ENCODE measurements at places on chromosomes 12 and 14. TPM values are rescaled to one million over a fixed set of nuclear protein-coding genes. Genes with fewer than 3 reads are reported as not detected.

DNA sequence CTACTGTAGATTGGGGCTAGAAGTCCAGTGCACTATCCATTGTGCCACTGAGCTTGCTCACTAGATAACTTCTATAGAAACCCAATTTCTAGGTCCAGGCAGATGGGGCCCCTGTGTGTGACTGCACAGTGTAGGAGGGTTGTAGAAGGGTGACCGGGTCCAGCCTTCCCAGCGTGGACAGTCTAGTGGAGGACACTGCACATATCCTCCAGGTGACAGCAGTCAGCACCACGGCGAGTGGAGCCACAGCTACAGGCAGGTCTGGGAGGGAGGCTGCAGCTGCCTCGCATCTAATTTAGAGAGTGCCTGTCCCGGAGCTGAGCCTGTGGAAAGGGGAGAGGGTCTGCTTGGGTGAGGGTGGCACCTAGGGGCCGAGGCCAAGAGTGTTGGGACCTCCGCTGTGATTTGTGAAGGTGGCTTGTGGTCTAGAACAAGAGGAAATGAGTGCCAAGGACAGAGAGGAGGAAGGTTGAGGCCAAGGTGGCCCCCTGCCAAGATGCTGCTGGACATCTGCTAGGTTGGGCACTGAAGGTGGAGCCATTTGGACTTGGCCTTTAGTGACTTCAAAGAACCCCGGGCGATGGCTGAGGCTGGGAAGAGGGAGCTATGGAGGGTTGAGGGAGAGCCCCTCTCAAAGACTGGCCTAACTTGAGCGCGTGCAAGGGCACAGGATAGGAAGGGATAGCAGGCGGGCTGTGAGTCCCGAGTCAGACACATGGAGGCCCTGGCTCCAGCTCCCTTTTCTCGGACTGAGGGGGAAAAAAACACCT, 46.0 kb upstream of the TRAF3 start:
- no peak overlapping the region for H3K4me3 ChIP-seq
- H3K4me1 ChIP-seq, result no peaks in the 10 kb centered on the region
- no peaks in the 10 kb centered on the region for H3K27me3 ChIP-seq

GRCh38 chr12:126998031-126998430, 1268.9 kb upstream of the TMEM132C start:
- H3K27ac ChIP-seq, result no peak overlapping the region
- no peak overlapping the region for H3K4me3 ChIP-seq
- peaks cover 1% of the 10 kb centered on the region for H3K36me3 ChIP-seq
- H3K4me1 ChIP-seq, result peaks cover 1% of the 10 kb centered on the region
- peaks cover 11% of the 10 kb centered on the region for H3K27me3 ChIP-seq

DNA sequence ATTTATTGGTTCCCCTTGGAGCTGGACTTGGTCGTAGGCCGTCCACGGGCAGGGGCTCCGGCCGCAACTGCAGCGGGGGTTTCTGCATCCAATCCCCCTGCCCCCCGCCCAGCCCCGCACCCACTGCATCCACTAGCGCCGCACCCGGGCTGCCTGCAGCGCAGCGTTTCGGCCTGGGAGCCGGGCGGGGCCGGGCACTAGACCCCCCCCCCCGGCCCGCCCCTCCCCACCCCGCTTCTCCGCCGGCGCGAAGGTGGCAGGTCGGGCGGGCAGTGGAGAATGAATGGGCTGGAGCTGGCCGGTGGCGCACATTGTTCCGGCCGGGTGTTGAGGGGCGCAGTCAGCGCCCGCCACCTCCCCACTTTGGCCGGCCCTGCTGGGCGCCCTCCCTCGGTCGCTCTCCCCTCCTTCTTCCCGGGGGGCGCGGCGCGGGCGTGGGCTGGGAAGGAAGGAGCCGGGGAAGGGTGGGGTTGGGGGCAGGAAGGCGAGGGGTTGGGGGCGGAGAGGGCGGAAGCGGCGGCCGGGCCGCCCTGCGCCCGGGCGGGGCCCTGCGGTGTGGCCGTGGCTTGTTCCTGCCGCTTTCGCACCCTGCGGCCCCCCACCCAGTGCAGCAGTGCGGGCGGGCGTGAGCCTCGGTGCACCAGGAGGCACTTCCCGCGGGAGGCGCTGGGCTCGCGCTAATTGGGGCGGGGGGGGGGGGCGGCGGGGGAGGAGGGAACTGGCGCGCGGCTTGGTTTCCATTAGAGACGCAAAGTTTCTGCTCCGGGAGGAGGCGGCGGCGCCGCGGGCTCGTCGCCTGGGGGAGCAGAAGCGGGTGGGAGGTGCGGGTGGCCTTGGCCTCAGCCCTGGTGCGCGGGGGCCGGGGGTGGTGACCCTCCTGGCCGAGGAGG, 841 bp downstream of the CALM1 start:
- peak overlapping the region; percentile 96 for H3K4me3 ChIP-seq
- peak overlapping the region; percentile 87 for H3K27ac ChIP-seq
- no peaks in the 10 kb centered on the region for H3K27me3 ChIP-seq
- peak; percentile 67 for DNase-seq
- peaks cover 32% of the 10 kb centered on the region for H3K36me3 ChIP-seq

GRCh38 chr14:71594821-71595220, 337.4 kb upstream of the RGS6 start:
- H3K4me1 ChIP-seq, result peaks cover 62% of the 10 kb centered on the region
- no peak overlapping the region for H3K4me3 ChIP-seq
- H3K36me3 ChIP-seq, result peaks cover 5% of the 10 kb centered on the region

DNA sequence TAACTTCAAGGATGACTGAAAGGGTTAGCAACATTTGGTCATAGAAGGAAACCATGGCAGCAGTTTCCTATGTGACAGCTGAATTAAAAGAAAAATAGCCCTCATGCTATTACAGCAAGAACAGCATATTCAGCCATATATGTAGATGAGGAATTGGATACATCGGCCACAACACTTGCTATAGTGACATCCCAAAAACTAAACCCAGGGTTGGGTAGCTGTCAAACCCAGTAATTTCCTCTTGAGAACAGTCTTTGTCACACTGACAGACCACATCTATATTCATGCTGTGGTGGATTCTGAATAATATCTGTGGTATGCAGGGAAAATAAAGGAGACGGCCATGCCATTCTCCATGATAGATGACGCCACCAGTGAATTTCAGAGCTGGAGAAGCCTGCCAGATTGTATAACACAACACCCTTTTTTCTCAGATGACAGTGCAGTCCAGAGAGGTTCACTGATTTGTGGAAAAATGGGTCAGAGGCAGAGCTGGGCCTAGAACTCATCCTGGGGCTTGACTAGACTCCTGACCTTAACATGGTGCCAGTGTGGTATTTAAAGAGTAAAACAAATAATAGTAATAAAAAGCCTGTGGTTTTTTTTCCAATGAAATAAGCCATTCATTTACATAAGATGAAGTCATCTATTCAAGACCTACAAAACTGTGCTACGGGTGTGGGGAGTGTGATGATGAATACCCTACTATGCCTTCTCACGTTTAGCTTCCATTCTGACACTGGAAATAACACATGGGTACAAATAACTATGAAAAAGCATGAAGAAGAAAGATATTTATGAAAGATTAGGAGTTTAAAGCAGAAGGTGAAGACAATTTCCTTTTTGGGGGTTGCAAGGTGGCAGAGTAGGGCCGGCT, 32.3 kb downstream of the EFCAB11 start:
- no peak for DNase-seq
- H3K36me3 ChIP-seq, result no peaks in the 10 kb centered on the region
- H3K4me1 ChIP-seq, result no peaks in the 10 kb centered on the region
- H3K27ac ChIP-seq, result no peak overlapping the region
- no peak overlapping the region for H3K4me3 ChIP-seq
- no peaks in the 10 kb centered on the region for H3K27me3 ChIP-seq

DNA sequence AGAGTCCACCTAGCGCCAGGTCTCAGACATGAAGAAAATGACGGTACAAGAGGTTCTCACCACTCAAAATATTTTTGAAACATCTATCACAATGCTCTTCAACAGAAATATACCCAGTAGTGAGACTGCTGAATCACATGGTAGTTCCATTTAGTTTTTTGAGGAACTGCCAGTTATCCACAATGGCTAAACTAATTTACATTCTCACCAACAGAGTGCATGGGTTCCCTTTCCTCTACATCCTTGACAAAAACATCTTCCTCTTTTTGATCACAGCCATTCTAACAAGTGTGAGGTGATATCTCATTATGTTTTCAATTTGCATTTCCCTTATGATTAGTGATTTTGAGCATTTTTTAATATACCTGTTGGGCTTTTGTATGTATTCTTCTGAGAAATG, 5.7 kb upstream of the GPR65 start:
- no peaks in the 10 kb centered on the region for H3K36me3 ChIP-seq
- H3K27ac ChIP-seq, result no peak overlapping the region
- H3K4me1 ChIP-seq, result peaks cover 61% of the 10 kb centered on the region
- H3K4me3 ChIP-seq, result no peak overlapping the region

DNA sequence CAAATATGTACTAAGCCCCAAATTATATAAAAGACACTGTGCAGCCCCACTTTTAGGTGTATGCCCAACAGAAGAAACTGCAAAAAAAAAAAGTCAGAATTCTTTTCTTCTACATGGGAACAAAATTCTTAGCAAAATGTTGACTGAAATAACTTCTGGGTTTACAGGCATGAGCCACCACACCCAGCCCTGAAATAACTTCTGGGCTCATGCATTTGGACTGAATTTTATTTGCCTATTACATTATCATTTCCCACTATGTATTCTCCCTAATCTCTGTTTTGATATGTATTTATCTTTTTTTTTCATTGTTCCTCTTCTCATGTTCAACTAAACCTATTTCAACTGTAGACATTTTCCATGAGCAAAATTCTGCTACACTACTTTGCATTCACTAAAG, 169.2 kb downstream of the GRIN2B start:
- DNase-seq, result no peak
- H3K27ac ChIP-seq, result no peak overlapping the region
- peaks cover 3% of the 10 kb centered on the region for H3K27me3 ChIP-seq
- H3K4me3 ChIP-seq, result no peak overlapping the region

RIN3 gene
- 15.8 TPM for total RNA-seq

OTOGL gene
- not detected for total RNA-seq

DACT1 gene
- 4.0 TPM for total RNA-seq

TCL1B gene
- not detected for total RNA-seq

RPGRIP1 gene
- not detected for total RNA-seq

FOXN4 gene
- total RNA-seq, result not detected

GPR68 gene
- total RNA-seq, result 1.3 TPM
